ENCODE measurements at places on chromosomes 5 and 9. TPM values are rescaled to one million over a fixed set of nuclear protein-coding genes. Genes with fewer than 3 reads are reported as not detected.

The ISL1 gene
- 0.76 TPM for total RNA-seq

The PCDHAC1 gene
- total RNA-seq, result under 0.01 TPM

The F12 gene
- 1.7 TPM for total RNA-seq

The NELFB gene
- 61.4 TPM for total RNA-seq

The SPATA31A3 gene
- not detected for total RNA-seq

The IFNA21 gene
- total RNA-seq, result not detected

The FOXD4L6 gene
- not detected for total RNA-seq

The IGIP gene
- total RNA-seq, result 3.3 TPM

The PCDHGB2 gene
- total RNA-seq, result 0.65 TPM

Measured in epithelial cell of umbilical artery (primary cell).